ENCODE measurements at places on chromosomes 13 and 19. TPM values are rescaled to one million over a fixed set of nuclear protein-coding genes. Genes with fewer than 3 reads are reported as not detected.

Gene OR4F17
- total RNA-seq, result not detected

Gene GJA3
- under 0.01 TPM for total RNA-seq

Gene KLK10
- total RNA-seq, result under 0.01 TPM

Gene DIRAS1
- not detected for total RNA-seq

Gene FBXO46
- 3.6 TPM for total RNA-seq

Gene ZNF221
- 7.7 TPM for total RNA-seq

Gene TMPRSS9
- total RNA-seq, result not detected

Data from endothelial cell of coronary artery (primary cell).